ENCODE measurements at places on chromosomes 12 and 14.
A peak's percentile ranks its signal among the peaks of the same experiment; 100 is the strongest.

DNA sequence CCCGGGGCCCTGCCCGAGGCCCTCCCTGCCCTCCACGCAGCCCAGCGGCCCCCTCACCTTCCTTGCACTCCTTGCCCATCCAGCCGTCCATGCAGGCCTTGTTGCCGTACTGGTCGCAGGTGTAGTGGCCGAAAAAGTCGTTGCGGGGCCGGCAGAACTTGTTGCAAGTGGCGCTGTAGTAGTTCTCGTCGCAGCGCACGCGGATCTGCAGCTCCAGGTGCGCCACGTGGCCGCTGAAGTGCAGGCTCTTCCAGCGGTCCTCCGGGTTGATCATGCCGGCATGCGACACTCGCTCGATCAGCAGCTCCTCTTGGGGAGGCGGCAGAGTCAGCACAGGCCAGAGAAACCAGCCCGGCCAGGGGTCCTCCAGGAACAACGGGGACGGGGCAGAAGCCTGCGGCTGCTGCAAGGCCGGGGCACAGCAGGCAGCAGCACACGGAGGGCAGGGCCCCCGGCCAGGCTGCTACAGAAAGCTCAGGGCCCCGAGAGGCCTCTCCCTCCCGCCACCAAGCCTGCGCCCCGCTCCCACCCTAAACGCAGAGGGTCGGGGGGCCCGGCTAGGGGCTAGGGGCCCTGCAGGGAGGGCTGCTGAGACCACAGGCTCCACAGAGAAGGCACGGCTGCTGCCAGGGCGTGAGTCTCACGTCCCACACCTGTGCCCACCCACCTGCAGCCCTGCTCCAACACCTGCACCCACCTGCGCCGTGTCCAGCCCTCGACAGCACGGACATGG lies 12.7 kb downstream of the JAG2 start:
- DNase-seq, result no peak

DNA sequence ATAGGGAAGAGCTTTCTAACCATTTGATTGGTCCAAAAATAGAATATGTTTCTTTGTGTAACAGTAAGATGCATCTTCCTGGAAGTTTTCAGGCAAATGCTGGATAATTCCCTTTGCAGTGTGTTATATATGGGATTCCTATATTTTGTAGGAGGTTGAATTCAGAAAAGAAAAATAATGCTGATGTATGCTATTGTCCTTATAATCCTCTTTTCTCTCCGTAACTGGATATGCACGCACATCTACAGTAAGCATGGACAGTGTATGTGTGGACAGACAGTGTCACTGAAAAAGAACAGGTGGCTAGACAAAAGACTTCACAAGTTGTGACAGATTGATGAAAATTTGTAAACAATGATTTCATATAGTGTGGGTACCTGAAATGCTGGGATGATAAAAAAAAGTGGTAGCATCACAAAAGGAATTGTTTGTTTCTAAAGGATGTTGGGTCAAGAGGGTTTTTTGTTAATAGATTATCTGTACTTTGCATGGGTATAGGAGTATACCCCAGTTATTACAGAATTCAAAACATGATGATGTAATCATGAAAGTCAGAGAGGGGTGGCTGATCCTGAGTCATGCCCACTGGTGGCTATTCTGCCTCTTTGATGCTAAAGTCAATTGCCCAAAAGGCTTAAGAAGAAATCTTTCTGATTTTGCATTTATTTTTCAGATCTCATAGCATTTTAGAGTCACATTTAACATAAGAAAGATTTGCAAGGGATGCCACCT lies 160.7 kb upstream of the TMTC1 start:
- no peak for DNase-seq

DNA sequence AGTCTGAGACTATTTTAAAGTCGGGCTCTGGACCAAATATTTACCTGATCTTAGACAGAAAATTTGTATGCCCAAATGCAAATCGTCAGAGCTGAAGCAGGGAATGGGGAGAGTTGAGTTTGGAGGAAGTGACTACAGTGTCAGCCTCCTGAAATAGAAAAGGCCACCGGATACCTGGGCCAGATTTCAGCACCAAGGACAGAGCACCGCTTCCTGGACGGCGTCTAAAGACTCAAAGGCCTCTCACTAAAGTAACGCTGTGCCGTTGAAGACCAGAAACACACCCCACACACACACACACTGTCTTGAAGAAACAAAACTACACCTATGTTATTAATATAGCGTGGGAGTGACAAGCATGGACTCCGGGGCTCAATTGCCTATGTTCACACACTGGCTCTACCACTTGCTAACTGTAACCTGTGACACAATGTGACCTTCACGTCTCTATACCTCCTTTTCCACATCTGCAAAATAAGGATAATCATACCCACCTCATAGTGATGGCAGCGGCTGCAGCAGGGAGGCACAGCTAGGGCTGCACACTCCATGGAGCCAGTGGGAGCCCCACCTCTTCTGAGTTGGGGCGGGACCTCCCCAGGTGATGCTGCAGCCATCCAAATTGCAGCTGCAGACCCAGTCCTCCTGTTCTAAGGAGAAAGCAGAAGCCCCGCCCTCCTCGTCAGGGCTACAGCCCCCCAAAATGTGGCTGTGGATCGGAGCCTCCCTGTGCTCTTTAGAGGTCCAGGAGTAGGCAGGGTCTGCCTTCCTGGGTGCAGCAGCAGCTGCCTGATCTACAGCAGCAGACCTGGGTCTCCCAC lies 35.6 kb downstream of the KRT76 start:
- DNase-seq, result peak; percentile 27

GRCh38 chr12:62693376-62694050 lies 226.9 kb downstream of the MON2 start:
- DNase-seq, result no peak

DNA sequence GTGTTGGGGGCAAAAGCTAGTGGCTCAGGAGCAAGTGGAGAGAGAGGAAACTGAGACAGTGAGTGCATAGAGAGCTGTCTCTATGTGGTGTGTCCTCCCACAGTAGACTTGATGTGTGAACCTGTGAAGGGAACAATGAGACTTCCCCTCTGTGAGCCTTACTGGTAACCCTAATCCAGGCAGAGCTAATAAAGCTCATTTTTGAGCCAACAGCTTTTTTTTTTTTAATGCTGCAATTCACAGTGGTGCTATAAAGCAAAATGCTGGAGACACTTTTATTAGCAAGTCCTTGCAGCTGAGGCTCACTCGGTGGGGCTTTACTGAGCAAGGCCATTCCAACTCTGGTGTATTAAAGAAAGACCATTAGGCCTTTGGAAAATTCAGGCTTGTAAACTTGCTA lies 26.9 kb downstream of the FBXW8 start:
- no peak for DNase-seq

GRCh38 chr12:51244269-51244668 lies 5.6 kb downstream of the DAZAP2 start:
- no peak for DNase-seq
